ENCODE measurements at places on chromosomes 6 and 20.

GRCh38 chr6:66355471-66355870 is 648.4 kb upstream of the EYS start:
- no peak for DNase-seq

GRCh38 chr20:56244259-56244658 is 4.3 kb upstream of the MC3R start:
- DNase-seq, result no peak

DNA sequence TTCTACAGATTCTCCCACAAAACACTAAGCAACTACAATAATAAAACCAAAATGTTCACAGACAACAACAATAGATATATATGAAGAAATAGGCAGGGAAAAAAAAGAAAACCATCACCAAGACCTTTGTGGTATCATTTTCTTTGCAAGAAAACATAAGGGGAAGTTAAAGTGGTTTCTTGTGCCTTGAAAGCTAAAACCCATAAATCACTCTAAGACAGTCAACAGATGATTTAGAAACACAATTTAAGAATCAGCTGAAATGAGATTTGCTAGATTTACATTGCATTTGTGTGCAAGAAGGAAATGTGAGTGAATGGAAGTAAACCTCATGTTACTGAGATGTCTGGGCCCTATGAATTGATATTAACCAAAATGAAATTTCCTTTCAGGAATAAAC is 1265.4 kb upstream of the GJE1 start:
- no peak for DNase-seq

DNA sequence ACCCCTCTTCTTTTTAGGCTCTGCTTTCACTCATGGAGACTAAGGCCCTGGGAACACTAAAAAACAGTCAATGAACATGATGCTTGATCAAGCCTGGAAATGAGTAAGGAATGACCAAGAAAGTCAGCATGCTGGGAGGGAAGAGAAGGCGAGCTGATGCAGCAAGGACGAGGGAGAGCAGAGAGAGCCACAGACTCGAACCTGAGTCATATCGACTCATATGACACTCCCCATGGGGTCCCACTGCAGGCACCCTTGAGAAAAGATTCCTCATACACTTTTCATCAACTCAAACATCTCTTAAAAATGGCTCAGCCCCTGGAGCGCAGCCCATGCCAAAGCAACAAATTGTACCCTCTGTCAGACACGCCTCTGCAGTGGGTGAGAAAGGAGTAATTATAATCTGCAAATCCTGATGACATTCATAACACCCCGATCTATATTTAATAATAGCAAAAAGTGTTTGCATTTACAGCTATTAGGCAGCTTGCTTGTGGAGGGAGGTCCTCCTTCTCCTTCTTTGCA is 127.2 kb downstream of the F13A1 start:
- no peak for DNase-seq

GRCh38 chr20:19887556-19888268 is 129.4 kb upstream of the NAA20 start:
- no peak for DNase-seq

DNA sequence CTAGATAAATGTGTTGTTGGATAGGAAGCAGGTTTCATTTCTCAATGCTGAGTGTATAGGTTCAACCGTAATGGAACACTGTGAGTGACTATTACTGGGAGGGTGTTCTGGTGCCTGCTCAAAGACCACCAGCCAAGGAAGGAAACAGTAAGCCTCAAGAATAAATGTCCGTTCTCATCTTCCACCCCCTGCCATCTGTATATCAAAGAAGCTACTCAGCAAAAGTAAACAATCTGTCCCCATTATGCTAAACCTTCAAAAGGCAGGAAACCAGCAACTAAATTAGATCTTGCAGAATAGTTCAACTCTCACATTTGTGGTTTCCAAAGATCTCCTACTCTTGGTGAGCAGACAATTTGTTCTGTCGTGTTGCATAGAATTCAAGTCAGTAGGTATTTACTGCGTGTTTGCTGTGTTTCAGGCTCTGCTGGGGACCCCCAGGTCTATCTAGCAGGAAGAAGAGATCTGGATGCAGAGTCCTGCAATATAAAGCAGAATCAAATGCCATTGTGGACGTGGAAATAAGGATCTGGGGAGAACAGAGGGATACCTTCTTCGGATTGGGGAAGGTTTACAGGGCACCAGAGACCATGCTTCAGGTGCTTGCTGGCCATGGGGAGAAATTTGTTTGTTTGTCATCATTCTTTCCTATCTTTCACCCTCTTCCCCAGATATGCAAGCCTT is 87.3 kb downstream of the SCML4 start:
- no peak for DNase-seq

- DNase-seq, result no peak
Measured at GRCh38 chr6:88008411-88008810, 39.2 kb upstream of the SPACA1 start.

DNA sequence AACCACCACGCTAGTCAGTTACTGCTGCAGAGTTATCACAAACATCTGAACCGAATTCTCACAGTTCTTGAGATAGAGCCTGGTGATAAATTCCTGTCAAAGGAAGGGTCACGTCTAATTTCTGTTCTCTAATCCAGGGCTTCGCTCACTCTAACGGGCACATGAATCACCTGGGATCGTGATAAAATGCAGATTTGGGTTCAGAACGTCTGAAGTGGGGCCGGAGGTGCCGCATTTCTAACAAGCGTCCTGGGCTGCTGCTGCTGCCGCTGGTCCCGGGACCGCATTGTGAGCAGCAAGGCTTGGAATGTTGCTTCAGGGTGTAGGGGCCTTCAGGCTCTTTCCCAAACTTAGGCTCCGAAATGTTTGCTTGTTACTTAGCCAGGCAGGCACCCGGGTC is 264.1 kb downstream of the CDC5L start:
- no peak for DNase-seq

All from NCI-H1105 (cell line).